ENCODE measurements at places on chromosomes 12 and 14.
A peak's percentile ranks its signal among the peaks of the same experiment; 100 is the strongest.

DNA sequence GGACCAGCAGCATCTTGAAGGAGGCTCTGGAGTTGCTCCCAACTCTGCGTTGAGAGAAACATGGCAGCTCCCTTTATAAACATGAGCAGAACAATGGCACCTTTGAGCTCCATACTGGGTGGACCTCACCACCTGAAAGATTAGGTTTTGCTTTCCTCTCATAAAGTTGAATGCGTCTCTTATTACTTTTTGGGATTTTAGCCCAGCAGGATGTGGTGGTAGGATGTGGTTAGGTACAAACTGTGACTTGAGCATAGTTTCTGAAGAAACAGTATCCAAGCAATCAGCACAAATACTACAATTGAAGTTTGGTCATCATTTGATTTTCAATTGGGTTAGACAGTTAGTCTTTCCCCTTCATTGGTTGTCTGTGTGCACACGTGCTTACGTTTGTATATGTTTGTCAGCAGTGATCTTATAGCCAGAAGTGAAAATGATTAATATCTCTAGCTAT, at the start of gene PRR4:
TSS of gene PRR4 (minus strand) at position 51 of the 454 bp plus-strand sequence. CDS start at position 13, 38 bp downstream.
- peak; percentile 84 for DNase-seq

- DNase-seq: no peak
These were observed 8.0 kb downstream of the RBM19 start for GRCh38 chr12:113958108-113958507.

- DNase-seq: no peak
These were observed 149.0 kb upstream of the PRMT8 start for GRCh38 chr12:3342051-3342450.

- peak; percentile 44 for DNase-seq
These were observed 219.0 kb upstream of the RTL1 start for GRCh38 chr14:101122237-101123141.

- DNase-seq: peak; percentile 75
These were observed 12.9 kb downstream of the TTC9 start for GRCh38 chr14:70654632-70655031.

DNA sequence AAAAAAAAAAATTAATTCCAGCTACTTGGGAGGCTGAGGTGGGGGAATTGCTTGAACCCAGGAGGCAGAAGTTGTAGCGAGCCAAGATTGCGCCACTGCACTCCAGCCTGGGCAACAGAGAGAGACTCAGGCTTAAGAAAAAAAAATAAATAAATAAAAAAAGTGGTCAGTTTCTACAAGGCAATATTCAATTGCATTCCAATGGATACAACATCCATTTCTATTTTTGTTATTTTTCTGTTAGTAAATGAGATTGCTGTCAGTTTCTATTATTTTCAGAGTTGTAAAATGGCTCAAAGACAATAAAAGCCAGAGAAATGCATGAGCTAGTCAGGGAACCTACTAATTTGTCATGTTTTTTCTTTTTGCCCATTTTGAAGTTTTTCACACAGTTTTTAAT, 119.2 kb downstream of the PDE3A start:
- no peak for DNase-seq

GRCh38 chr14:105474483-105475268, at the start of gene CRIP2:
Gene CRIP2 (plus strand): TSS chr14:105474821. CDS start chr14:105474863, 42 bp downstream.
- DNase-seq: peak; percentile 89

DNA sequence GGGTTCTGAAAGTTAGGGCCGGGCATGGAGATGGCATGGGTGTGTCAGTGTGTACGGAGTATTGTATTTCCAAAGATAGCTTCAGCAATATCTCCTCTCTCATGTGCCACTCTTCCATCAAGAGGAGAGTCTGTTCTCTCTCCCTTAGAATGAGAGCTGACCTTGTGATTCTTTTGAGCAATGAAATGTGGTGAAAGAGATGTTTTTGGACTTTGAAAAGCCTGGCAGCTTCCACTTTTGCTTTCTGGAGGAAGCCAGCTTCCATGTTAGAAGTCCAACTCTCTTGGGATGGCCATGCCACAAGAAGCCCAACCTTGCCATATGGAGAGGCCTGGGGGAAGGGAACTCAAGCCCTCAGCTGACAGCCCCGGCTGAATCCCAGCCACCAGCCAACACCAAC, 72.4 kb upstream of the GZMB start:
- no peak for DNase-seq

DNA sequence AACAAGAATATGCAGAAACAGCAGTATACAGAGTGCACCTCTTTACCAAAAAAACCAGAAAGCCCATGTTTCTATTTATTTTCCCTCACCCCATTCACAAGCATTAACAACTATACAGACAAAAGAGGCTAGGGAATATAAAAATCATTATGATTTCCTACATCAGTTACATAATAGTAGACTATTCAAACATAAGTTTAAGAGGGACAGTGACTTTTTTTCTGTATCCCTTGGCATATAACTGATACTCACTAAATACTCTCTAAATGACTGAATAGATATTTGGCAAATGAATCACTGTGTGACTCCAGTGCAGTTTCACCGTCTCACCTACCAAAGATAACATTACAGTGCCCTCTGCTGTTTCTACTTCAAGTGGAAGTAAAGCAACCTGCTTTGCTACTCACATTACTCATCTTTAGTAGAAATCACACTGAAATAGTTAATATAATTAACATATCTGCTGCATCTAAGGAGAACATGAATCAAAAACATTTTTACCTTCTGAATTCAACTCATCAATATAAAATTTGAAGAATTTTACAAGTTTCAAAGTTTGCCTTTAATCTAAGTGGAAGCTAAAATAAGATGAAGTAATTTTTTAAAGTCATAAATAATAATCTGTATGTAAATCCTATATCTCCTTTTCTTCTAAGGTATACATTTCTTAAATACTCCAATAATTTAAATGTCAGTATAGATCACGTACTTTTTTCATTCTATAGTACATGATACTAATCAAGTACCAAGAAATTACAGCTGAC, 103.8 kb downstream of the OSBPL8 start:
- peak; percentile 73 for DNase-seq

DNA sequence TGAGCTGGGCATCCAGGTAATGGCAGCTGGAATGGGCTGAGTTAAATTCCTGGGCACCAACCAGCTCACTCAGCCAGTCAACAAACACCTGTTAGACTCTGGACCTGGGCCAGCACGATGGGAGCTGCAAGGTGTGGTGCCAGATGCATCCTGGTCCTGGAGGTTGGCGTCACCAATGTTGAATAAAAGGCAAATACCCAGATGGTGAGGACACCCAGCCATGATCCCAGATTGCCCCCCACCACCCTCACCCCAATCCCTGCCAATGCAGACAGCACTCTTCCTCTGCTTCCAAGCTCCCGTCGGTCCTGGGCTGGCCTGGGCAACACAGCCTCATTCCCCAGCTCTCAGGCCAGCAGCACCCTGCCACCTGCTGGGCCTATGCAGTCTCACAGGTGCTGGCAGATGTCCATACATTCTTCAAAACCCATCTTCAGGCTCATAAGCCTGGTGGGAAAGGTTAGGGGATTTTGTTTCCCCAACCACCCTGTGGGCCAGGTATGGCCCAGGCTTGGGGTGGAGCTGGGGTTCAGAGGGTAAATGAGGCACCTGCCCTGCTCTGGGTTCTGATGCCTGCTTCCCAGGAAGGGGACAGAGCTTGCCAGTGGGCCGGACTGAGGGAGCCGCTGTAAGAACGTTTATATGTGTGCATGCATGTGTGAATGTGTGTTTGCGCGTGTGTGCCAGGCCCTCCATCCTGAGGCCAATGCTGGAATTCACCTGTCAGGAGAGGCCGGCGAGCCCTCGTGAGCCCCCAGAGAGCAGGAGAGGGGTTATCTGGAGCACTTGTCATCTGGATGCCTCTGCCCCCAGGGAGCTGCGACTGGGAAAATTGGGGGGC, 58.0 kb downstream of the LGMN start:
- DNase-seq: no peak

GRCh38 chr12:93583627-93584392, 11.3 kb downstream of the SOCS2 start:
- no peak for DNase-seq

- no peak for DNase-seq
These were observed 27.5 kb upstream of the CDKN3 start for GRCh38 chr14:54369343-54369742.

DNA sequence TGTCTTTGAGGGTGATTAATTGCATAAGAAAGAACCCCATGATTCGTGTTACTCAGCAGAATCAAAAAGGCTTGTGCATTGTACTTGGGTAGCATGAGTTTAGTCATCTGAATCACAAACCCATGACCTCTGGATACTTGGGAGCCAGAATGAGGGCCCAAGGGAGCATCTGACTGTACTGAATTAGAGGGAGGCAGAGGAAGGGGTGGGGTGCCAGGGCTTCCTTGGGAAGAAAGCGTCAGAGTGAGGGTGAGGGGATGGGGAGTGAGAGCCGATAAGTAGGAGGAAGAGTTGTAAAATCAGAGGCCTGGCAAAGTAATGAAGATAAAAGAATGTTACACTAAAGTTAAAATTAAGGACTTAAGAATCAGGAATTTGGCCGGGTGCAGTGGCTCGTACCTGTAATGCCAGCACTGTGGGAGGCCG, 29.8 kb downstream of the GPRC5D start:
- DNase-seq: no peak

DNA sequence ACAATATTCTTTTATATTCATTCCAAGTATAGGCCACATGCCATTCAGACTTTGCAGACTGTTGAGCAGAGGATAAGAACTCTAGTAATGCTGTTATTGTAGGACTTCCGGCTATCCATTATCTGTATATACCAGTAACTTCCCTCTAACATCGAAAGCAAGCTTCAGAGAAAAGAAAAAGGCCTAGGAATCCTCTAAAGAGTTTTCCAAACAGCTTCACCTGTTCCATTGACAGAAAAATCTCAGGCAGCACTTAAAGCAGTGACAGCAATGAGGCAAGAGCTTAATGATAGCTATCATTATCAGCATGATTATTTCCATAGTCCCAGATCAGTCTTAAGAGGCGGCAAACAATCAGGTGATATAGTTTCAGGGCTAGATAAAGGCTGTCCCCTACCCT, 1.8 kb downstream of the CPNE8 start:
- DNase-seq: no peak

GRCh38 chr14:23145794-23146350, 26.8 kb upstream of the CEBPE start:
- no peak for DNase-seq

GRCh38 chr14:40074169-40074568, 641.9 kb upstream of the FBXO33 start:
- DNase-seq: no peak

DNA sequence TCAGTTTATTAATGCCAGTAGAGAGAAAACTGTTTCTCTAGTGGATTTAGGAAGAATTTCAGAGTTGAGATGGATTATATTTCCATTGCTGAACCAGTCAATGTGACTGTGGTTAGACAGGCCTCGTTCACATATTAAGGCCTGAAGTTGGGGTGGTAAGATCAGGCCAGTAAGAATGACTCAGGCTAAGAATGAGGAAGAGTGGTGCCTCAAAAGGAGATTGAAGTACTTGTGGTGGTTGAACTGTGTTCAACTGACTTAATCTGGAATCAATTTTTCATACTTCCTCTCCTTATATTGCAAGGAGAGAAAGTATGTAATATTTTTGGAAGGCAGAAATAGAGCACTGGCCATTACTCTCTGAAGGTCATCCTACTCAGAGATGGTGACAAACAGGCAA, 37.8 kb upstream of the ATF7IP start:
- no peak for DNase-seq

DNA sequence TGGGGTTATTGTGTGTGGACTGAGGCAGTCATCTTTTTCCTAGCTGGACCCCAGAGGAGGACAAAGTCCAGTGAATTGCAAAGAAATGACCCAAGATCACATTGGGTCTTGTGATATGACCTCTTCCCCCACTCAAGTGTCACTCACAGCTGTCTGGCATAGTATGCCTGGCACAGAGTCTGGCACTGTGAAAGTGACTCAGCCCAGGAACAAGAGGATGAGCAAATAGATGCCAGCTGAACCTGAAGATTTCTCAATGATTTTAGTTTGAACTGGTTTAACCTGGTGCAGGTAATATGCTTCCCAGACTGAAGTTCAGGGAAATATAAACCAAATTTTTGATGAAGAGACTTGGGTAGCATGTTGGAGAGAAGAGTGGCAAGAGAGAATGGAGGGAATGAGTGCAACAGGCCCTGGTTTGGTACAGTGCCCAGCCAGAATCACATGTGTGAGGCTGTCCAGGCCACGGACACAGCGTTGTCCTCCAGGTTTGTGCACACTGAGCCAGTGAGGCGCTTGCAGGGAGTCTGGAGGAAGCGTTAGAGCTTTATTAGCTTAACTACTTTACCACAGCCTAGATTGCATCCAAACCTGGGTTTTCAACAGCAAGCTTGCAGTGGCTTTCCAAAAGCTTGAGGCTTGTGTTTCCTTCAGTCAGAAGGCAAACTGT, 332.9 kb downstream of the NUAK1 start:
- DNase-seq: no peak

DNA sequence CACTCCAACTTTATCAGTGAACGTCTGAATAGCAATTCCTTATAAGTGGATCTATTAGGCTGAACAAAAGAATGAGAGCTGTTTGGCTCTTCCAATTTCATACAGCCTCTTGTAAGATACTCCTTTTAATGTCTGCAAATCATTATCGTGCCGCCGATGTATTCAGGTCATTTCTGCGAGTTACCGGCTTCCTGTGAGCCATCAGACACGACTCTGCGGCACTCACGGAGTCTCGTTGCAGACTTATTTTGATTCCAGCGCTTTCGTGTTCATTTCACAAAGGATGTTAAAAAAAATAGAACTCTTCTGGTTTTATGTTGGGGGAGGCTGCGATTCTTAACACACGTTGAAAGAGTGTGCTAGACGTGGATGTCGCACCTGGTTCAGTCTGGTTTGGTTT, 106.6 kb downstream of the GLT1D1 start:
- DNase-seq: no peak

DNA sequence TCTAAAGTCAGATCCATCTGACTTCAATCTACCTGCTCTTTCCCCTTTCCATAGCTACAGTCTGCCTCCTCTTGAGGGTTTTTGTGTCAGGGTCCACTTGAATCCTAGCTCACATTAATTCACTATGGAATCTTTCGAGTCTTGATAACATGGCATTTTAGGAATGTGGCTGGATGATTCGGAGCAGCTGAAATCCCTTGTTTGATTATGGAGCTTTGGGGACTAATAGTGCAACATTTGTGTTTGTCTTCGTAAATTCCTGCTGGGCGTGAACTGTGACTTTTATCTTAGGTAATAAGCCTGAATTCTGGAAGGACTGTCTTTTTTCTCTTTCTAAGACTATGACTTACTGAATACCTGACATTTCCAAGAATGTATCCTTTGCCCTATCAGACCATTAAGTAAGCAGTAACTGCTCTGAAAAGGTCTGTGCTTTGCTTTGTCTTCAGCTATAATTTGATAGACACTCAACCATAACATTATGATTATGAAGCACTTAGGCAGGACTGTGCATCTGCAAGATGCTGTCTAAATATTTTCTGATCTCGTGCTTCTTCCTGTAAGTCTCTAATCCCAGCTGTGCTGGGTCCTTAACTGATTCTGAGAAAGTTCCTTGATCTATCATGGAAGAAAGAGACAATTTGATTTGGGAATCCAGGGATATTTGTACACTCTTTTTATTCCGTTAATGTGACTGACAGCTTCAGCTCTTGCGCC, 19.0 kb upstream of the PELI2 start:
- no peak for DNase-seq

DNA sequence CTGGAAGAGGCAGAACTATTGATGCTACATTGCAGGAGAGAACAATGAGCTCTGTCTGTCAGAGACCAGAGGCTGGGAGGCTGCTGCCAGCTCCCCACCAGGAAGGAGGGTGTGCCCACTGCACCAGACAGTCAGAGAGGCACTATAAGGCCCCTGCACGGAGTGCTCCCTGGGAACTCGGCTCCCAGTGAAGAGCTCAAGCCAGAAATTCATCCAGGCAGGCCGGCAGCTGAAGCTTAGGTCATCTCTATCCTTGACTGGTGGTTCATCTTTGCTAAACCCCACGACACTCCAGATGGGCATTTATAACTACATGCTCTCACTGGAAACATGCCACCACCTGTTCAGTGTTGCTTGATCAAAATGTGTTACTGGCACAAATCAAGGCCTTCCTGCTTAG, 65.1 kb upstream of the GPATCH2L start:
- no peak for DNase-seq
